NCI-H226 (cell line): ENCODE measurements at places on chromosomes 13 and 19.

GRCh38 chr13:39311619-39312018 lies 273.4 kb downstream of the NHLRC3 start:
- DNase-seq: peak; percentile 29

GRCh38 chr13:113472355-113473025 lies 18.0 kb downstream of the DCUN1D2 start:
- DNase-seq: no peak

GRCh38 chr19:49851456-49852259 lies 699 bp downstream of the PTOV1 start:
- DNase-seq: no peak

DNA sequence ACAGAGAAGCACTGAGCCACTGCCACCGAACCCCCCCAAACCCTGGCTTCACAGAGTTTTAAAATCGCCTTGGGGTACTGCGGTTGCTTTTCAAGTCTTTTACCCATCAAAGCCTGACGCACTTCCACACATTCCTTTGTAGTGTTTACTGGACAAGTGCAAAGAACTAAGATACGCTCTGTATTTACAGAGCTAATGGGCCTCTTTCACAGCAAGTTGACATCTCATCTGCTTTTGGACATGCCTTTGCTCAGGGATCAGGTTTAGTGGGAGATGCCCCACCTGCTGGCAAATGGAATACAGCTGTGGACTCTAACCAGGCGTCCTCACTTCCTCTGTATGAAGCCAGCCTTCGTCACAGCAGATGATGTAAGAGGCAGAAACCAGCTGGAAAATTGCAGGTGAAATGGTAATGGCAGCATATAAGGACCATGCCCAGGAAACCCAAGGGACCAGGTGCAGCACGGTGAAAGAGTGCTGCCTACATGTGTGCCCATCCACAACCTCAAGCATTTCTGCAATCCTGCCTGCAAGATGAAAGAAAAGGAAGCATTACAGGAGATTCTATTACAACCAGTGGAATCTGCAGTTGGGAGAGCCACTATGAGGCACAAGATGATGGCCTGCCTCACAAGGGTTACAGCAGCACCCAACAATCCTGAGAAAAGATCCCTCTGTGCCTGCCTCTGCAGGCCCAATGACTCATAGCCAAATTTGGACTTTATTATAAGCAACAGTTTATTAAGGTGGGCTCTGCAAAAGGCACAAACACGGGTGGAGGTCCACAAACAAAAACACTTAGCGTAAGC lies 34.7 kb downstream of the BRD4 start:
- peak; percentile 48 for DNase-seq

GRCh38 chr13:41401366-41401765 lies 56.0 kb upstream of the RGCC start:
- DNase-seq: no peak

GRCh38 chr13:94006296-94006695 lies 473.2 kb downstream of the DCT start:
- DNase-seq: no peak

DNA sequence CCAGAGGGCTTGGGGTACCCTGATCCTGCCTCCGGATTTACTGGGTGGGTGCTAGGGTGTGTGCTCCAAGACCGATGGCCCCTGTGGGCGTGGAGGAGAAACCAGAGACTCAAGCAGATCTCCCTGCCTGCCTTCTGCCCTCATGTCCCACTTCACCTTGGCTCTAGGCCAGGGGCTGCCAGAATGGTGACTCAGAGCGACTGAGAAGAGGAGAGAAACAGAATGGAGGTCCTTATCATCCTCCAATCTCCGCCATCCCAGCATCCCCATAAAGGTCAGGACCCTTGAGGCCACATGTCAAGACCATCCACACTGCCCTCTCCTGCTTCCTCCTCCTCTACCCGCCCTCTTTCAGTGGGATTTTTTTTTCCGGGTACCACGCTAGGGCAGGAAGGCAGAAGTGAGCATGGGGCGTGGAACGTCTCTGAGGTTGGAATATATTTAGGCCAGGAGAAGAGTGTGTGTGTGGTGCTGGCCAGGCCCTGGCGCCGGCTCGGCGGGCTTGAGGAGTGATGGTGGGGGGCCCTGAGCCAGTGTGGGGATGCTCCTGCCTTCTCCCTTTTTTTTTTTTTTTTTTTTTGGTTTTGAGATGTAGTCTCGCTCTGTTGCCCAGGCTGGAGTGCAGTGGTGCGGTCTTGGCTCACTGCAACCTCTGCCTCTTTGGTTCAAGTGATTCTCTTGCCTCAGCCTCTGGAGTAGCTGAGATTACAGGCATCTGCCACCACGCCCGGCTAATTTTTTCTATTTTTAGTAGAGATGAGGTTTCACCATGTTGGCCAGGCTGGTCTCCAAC lies 22.3 kb downstream of the IER2 start:
- DNase-seq: peak; percentile 68

DNA sequence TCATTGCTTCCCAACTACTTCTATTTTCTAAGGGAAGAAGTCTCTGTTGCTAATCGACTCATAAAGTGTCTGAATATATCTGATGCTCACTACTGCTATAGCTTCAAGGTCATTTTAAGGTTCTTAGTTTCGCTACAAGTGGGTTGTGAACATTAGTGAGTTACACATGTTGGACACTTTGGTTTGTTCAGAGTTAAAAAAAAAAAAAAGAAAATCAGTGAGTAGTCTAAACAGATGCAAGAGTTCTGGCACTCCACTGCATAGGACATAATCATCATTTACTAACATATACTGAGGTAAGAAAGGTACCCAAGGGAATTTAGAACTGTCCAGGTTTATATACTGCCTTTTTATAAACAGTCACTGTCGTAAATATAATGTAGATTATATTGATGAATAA lies 108.8 kb downstream of the KLF12 start:
- no peak for DNase-seq

GRCh38 chr13:28825379-28825778 lies 5.2 kb downstream of the MTUS2 start:
- no peak for DNase-seq

GRCh38 chr13:68173111-68173510 lies 943.0 kb upstream of the PCDH9 start:
- no peak for DNase-seq

DNA sequence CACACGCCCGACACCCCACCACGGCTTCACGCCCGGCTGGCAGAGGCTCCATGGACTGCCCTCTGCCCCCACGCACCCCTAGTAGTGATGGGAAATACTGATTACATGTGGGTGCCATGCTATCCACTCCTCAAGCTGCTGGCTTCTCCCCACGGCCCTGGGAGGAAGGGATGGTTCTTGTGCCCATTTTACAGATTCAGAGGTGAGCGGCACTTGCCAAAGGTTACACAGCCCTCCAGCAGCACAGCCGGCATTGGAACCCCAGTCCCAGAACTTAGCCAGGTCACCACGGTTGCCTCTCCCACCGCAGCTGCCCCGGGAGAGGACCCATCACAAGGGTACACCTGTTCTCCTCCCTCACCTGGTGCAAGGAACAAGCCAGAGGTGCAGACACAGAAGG lies 13.2 kb downstream of the LRRC4B start:
- no peak for DNase-seq

DNA sequence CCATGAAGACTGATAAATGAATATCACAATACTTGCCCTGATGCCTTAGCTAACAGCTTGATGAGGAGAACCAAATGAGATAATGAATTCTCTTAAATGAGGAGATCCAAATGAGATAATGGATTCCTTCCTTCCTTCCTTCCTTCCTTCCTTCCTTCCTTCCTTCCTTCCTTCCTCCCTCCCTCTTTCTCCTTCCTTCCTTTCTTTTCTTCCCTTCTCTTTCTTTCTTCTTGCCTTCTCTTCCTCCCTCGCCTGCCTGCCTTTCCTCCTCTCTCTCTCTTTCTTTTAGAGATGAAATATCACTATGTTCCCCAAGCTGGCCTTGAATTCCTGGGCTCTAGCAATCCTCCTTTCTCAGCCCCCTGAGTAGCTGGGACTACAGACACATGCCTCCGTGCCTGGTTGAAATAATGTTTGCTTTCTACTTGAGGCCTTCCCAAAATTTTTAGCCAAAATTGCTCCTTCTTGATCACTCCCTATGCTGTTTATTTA lies 4.0 kb upstream of the SLAIN1 start:
- DNase-seq: no peak

DNA sequence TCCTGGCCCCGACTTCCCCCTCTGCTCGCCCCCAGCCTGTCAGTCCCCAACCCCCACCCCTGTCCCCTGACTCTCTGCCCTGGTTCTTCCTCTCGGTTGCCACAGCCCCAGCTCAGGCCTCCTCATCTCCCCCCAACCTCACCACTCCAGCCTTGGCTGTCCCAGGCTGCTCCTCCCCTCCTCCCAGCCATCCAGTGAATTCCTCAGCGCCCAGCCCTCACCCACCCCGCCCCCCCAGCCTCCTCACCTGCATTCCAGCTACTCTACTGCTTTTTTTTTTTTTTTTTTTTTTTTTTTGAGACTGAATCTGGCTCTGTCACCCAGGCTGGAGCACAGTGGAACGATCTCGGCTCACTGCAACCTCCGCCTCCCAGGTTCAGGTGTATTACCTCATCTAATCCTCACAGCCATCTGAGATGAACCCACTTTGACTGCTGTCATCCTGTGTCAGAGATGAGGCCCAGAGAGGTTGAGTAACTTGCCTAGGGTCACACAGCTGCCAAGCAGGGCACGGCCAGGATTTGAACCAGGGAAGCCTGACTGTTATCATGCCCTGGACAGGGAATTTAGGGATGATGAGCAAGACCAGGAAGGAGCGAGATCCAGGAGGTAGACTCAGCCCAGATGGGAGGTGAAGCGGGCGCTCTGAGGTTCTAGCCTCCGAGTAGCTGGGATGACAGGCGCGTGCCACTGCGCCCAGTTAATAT lies 2.6 kb downstream of the SULT2B1 start:
- DNase-seq: peak; percentile 74

- no peak for DNase-seq
These were observed 29.9 kb upstream of the CEBPA start for GRCh38 chr19:33332248-33332647.

DNA sequence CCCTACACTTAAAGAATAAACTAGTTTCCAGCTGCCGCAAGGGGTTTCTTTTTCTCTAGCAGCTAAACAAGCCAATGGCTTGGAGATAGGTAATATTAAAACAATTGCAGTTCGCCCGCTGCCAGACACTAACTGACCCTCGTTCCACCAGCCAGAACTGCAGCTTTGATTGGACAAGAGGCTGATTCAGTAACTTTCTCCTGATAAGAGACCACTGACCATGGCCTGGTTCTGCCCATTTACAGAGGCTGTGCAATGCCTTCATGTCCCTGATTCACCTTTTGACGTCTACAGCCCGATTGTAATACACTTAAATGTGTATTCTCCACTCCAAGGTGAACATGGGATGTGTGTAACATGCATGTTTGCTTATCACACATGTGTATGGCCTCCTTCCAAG lies 12.8 kb upstream of the C19orf12 start:
- DNase-seq: no peak

GRCh38 chr13:69947582-69947981 lies 160.0 kb upstream of the ATXN8OS start:
- DNase-seq: no peak

GRCh38 chr19:8306235-8307054 lies 1.7 kb downstream of the CD320 start:
- no peak for DNase-seq

- no peak for DNase-seq
These were observed at the start of gene ZIK1 for GRCh38 chr19:57583521-57584416. Gene ZIK1, plus strand, starts transcription at chr19:57584145. Its CDS starts 212 bp downstream, at chr19:57584357.

DNA sequence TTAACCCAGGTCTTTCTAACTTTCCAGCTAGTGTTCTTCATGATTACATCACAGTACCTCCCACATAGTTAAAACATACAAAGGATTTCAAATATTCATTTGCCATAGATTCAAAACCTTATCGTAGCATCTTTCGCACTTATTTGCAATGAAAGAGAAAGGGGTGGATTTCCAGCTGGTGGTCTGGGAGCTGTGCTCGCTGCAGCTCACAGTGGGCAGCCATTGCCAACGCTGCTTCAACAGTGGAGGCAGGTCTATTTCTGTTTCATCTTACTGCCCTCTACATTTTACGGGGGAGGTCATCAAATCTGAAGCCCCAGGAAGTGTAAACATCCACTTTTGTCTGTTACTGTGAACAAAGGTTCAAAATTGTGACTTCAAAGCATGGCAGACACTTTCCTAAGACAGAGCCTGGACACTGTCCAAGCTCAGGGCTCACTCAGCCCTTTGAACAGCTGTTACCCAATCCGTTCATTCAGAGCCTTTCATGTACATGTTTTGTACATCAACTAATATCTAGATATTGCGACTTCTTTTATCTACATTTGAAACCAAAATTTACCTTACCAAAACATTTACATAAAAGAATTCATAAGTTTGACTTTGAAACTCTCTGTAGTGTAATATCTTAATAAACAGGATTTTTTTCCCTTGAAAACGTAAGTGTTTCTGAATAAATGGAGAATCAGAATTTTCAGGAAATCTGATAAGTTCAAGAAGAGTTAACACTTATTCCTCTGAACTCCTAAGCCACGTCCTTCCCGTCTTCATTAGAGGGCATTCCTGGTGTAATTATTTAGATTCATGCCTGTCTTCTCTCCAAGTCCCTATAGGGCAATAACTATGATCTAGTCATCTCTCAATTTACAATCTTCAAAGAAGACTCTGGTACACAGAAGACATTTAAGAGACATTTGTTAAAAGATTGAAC lies 25.1 kb downstream of the STARD13 start:
- no peak for DNase-seq

DNA sequence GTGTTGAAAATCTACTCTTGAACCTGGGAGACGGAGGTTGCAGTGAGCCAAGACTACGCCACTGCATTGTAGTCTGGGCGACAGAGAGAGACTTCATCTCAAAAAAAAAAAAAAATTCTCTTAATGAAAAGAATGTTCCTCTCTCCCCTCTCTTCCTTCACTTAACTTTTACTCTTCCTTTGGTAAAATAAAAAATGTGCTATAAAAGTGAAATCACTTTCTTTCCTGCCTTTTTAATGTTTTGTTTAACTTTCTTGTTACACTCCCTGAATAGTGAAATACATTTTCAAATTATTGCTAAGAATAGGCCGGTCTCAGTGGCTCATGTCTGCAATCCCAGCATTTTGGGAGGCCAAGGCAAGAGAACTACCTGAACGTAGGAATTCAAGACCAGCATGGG lies 86.5 kb downstream of the DACH1 start:
- no peak for DNase-seq

- no peak for DNase-seq
These were observed 8.5 kb downstream of the RPL21 start for GRCh38 chr13:27259831-27260230.

- no peak for DNase-seq
These were observed 15.0 kb upstream of the ALOX5AP start for GRCh38 chr13:30720172-30720869.

- DNase-seq: no peak
These were observed 23.9 kb downstream of the EDNRB start for GRCh38 chr13:77894743-77895142.

- DNase-seq: peak; percentile 72
These were observed 206.1 kb downstream of the DNAJC15 start for GRCh38 chr13:43229506-43229905.

- DNase-seq: no peak
These were observed 901.4 kb downstream of the EFNB2 start for GRCh38 chr13:105634059-105634458.

- no peak for DNase-seq
These were observed 148.0 kb downstream of the FOXO1 start for GRCh38 chr13:40518481-40518882.

- no peak for DNase-seq
These were observed 2.5 kb upstream of the BCL3 start for GRCh38 chr19:44745887-44746600.
